ENCODE measurements at places on chromosomes 4 and X.

DNA sequence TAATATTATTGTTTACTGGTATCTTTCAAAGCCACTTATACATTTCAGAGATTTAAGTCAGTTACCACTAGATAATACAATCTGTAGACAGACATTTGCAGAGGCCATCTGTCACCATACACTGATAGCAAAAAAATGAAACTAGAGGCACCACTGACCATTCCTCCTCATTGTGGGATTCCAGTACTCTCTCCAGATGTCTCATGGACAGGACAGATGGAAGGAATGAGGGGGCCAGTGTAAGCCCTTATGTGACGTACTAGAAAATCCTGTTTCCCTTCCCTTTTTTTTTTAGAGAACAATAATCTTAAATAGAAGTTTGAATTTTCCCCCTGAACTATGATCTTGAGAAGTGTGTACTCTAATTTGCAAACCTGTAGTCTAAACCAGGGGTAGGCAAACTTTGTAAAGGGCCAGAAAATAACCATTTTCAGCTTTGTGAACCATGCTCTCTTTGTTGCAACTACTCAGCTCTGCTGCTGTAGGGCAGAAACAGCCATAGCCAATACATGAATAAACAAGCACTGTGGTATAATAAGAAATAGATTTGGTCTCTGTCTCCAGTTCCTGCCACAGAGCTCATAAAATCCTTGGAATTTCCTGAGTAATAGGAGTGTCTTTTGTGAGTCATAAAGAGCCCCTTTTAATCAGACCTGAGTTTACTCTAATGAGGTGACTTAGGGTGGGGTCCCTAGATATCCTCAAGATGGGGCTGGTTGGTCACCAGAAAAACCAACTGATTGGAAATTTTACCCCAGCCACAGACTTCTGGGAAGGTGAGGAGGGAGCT is 90.4 kb downstream of the MOSPD2 start:
- peak; percentile 38 for DNase-seq

DNA sequence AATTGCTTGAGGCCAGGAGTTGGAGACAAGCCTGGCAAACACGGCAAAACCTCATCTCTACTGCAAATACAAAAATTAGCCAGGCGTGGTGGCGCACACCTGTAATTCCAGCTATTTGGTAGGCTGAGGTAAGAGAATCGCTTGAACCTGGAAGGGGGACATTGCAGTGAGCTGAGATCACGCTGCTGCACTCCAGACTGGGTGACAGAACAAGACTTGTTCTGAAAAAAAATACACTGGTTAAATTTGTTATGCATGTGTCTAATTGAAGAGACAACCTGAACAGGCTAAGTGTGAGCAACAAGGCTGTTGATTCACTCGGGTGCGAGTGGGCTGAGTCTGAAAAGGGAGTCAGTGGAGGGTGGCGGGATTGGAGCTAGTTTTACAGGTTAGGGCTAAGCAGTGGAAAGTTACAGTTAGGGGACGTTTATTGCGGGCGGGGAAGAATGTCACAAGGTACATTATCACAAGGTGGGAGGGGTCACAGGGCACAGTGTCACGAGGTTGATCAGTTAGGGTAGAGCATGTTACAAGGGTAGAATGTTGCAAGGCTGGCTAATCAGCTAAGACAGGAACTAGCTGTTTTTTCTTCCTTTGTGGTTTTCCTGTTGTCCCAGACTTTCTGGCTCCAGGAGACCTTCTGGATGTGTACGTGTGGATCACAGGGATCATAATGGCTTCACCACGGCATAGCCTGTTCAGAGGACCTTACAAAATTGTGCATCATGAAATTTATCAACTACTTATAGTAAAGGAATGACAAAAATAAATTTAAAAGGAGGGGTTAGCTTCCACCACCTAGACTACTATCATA is 115.8 kb downstream of the NAA11 start:
- DNase-seq: no peak

GRCh38 chrX:145817331-145818185 is at the start of gene SLITRK2:
Gene SLITRK2, plus strand, starts transcription at chrX:145817829. Its CDS starts 4,597 bp downstream, at chrX:145822426.
- no peak for DNase-seq

DNA sequence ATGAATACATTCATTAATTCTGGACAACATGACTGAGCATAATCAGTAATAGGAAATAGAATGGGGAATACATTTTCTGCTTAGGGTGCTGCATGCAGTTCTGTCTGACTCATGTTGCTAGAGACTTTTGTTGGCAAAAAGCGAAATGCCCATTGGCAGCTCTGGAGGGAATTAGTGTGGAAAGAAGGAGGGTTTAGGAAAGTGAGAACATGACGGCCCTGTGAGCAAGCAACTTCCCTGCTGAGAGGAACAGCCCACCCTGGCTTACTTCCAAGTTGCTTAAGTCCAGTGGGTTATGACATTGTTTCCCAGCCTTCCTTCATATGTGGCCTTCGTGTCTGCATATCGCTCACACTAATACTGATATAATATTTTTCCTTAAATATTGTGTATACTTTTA is 13.8 kb downstream of the MAD2L1 start:
- DNase-seq: peak; percentile 95

DNA sequence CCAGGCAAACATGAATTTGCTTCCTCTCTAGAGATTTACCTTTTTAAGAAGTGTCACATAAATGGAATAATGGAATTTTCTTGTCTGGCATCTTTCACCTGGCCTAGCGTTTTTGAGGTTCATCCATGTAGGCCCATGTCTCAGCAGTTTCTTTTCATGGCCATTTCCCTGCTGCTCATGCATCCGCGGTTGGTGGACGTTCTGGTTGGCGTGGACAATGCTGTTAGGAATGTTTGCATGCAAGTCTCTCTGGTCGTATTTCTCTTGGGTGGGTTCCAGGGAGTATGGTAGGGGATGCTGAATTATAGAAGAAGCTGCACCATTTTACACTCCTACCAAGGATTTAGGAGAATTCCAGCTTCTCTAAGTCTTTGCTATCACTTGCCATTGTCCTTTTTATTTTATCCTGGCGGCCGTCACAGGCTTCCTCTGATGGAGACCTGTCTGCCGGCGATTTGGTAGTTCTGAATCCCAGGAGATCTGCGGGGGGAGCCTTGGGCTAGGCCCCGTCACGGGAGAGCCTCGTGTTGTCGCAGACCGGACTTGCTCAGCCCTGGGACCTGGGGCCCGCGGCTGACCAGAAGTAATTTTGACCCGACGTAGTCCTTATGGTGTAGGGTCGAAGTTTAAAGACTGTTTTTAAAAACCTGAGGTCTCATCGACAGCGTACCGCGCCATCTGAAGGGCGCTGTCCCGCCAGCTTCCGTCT is 56.9 kb upstream of the TADA2B start:
- no peak for DNase-seq

DNA sequence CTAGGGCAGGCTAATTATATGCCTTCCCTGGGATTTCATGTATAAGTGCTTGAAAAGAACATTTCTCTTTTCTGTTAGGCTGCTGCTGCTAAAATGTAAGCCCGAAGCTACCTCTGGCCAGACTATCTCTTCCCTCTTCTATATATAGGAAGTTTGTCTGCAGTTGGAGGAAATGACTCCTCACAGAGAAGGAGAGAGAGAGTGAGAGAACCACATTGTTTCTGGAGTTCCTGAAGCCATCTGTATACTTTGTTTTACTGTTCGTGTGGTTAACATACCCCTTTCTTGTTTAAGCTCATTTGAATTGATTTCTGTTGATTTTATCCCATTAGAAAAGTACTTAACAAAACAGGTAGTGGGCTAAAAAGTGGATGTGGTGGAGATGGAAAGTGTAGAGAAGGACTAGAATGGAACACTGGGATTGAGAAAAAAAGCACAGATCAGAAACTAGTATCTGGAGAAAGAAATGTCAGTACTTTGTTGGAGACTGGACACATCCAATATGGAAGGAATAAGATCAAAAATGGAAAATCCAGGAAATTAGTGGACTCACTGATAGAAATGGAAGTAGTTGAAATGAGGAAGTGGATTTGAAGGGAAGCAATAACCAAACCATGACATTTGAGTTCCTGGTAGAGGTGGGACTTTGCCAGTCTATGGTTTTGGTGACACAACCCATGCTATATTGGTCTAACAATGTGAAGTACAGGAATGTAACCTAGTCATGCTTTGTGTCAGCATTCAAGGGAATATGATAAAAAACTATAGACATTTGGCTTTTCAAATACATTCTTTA is 112.6 kb downstream of the TMA16 start:
- no peak for DNase-seq

GRCh38 chr4:8353158-8353669 is 83.7 kb downstream of the HTRA3 start:
- no peak for DNase-seq
